ENCODE measurements at places on chromosomes 2 and 18.

- DNase-seq = no peak
These were observed 23.2 kb downstream of the KCNF1 start for GRCh38 chr2:10934979-10935350.

DNA sequence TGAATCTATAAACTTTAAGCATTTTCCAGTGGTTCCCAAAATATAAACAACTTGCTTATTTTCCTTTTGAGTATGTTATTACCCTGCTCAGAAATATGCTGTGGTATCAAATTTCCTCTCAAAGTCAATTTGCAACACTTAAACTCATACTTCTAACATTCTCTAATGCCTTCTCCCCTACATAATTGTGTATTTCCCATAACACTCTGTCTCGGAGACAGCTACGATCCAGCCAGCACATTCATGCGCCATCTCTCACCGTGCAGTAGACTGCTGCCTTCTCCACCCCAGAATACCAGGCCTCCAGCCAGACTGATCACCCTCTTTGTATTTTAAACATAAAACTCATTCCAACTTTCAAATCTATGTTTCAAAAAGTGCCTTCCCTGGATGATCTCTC lies 41.8 kb downstream of the TIMM21 start:
- DNase-seq = no peak

DNA sequence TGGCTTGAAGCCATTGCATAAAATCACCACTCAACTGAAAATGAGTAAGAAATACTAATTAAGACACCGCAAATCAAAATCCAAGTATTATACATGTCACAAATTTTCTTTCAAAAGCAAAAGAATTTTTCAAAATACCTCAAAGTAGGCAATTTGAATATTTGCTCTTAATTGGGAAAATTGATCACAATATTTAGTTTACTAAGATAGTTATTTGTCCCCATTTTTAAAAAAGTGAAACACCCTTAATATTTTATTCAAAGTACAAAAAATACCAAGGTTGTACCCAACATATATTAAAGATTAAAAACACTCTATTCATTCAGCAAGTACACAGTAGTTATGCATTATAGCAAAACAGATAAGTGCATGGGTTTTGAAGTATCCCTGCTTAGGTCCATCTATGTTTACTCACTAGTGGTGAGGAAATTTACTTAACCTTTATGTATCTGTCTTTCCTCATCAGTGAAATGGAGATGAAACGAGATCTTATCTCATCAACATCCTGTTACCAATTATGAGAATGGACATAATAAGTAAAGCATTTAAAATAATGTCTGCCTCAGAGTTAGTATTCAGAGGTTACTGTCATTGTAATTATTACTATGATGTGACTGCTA lies 35.1 kb downstream of the VPS54 start:
- DNase-seq = no peak

DNA sequence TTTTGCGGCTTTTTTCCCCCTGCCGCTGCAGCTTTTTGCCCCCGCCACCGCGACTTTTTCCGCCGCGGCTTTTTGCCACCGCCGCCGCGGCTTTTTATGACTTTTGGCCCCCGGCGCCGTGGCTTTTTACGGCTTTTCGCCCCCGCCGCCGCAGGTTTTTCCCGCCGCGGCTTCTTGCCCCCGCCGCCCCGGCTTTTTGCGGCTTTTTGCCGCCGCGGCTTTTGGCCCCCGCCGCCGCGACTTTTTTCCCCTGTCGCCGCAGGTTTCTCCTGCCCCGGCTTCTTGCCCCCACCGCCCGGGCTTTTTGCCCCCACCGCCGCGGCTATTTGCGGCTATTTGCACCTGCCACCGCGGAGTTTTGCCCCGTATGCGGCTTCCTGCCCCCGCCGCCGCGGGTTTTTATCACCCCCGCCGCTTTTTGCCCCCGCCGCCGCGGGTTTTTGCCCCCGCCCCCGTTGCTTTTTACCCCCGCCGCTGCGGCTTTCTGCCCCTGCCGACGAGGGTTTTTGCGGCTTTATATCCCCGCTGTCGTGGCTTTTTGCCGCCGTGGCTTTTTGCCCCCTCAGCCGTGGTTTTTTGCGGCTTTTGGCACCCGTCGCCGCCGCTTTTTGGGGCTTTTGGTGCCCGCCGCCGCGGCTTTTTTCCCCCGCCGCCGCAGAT lies 2750.9 kb downstream of the RPIA start:
- DNase-seq = peak; percentile 56

DNA sequence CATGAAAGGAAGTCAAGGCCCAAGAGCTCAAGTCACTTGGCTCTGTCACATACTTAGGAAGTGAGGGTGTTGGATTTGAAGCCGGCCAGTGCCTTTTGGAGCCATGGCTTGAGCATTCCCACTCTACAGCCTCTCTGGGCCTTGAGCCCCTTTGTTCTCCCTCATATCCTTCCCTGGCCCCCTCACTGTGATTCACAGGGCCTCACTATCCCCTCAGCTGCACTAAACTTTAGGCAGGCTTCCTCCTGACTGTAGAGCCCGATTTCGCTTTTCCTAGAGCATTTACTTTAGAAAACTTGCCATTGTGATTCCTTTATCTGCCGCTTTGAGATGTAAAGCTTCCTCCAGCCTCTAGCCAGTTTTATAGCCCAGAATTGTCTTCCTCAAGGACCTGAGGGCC lies 107.6 kb downstream of the FBXO15 start:
- no peak for DNase-seq

DNA sequence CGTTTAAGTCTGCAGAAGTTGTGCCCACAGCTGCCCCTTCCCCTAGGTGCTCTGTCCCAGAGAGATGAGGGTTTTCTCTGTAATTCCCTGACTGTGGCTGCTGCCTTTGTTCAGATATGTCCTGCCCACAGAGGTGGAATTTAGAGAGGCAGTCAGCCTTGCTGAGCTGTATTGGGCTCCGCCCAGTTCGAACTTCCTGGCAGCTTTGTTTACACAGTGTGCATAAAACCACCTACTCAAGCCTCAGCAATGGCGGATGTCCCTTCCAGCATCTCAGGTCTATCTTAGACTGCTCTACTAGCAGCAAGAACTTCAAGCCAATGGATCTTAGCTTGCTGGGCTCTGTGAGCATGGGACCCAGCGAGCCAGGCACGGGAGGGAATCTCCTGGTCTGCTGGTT lies 48.1 kb downstream of the LHCGR start:
- no peak for DNase-seq

DNA sequence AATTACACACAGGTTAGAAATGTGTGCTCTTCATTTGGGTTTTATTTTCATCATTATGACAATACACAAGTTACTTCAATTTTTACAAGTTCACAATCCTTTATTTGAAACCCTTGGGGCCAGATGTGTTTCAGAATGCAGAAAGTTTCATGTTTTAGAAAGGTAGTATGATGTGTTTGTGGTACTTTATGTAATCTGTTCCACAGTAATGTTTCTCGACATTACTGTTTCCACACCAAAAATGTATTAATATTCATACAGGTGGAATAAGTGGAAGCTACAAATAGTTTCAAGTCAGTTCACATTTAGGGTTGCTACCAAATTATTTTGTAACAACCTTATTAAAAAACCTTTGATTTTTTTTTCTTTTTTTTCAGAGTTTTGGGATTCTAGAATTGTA lies 10.4 kb downstream of the UBE2E3 start:
- DNase-seq = no peak

GRCh38 chr18:64270121-64270520 lies 121.2 kb upstream of the LINC00305 start:
- DNase-seq = no peak

- DNase-seq = no peak
These were observed 24.6 kb downstream of the ARL6IP6 start for GRCh38 chr2:152743002-152743401.

GRCh38 chr2:107989445-107989844 lies 3.1 kb downstream of the SLC5A7 start:
- no peak for DNase-seq

- DNase-seq = no peak
These were observed 123.4 kb downstream of the ZFP36L2 start for GRCh38 chr2:43103093-43103404.

DNA sequence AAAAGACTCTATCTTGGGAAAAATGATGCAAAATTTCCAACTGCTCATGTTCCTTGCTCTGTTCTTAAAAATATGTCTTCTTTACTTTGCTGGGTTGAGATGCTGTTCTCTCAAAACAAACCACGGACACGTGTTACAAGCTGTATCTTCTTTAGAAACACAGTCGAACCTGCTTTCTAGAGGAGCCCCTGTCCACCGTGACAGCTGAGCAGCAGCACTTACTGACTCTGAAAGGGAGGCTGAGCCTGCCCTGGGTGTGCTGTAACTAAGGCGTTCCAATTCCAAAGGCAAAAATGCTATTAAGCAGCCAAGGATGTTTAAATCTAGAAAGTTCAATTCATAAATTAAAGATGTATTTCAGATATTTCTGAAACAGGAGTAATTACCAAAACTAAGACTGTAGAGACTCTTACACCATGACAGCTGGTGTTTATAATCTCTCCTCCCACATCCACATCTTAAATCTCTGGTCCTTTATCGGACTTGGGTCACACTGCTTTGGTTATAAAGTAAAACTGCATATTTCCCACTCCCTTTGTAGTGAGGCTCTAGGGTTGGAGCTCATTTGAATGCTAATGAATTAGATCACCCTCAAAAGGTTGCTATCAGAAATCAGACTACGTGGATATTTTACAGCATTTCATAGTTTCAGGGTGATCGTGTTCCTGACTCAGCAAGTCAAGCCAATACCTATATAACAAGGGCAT lies 281.2 kb upstream of the LYPD1 start:
- no peak for DNase-seq

GRCh38 chr2:587087-587960 lies 89.9 kb downstream of the TMEM18 start:
- no peak for DNase-seq

DNA sequence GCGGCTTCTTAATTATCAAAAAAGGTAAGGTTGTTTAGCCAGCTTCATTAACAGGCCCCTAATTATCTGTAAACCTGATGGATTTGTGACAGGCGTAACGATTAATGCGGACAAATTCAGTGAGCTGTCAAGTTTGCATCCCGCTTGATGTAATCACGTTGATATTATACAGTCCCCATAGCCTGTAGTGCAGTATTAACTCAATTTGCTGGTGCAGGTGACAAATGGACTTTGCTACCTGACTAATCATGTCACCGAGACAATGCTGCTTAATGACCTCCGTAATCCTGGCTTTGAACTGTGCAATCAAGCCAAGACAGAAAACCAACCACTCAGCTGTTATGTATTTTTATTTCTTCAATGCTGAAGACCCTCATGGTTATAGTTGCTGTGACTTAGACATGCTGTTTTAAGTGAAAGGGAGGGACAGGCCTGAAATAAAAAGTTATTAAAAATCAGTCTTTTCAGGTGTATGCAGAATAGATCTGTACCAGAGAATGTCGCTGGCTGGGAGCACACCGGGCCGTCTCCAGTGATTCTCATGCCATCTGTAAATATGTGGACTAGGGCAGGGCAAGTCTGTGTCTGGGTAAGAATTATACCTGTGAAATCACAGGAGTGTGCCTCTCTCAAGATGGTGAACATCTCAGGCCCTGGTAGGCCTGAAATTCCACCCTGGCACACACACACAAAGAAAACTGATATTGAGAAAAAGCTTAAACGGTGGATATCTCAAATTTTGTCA lies 4.3 kb downstream of the TSHZ1 start:
- DNase-seq = no peak

DNA sequence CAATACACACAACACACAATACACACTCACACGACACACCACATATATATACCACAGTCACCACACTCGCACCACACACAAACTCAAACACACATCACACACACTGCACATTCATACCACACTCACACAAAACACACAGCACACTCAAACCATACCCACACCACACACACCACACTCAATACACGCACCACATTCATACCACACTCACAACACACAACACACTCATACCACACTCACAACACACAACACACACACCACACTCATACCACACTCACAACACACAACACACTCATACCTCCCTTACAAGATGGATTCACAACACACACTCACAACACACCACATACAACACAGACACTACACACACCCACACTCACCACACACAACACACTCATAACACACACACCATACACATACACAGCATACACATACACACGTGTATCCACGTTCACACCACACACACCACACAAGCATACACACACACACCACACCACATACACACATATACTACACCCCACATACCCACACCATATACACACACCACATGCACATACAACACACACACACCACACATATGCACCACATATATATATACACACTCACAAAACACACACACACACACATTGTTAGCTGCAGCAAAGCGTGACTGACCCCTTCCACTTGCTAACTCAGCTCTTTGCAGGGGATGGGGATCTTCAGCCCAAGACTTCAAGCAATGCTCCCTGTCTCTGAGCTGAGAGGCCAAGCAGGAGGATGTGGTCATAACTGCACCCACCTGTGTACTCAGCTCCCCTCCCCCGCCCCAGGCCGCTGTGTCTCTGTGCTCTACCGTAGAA lies 59.0 kb downstream of the SDC1 start:
- no peak for DNase-seq

- no peak for DNase-seq
These were observed 2.0 kb downstream of the TCF4 start for GRCh38 chr18:55585920-55586561.

- no peak for DNase-seq
These were observed 522.8 kb downstream of the MBD2 start for GRCh38 chr18:53701697-53702096.

GRCh38 chr2:179234658-179235240 lies 29.9 kb downstream of the SESTD1 start:
- DNase-seq = no peak

DNA sequence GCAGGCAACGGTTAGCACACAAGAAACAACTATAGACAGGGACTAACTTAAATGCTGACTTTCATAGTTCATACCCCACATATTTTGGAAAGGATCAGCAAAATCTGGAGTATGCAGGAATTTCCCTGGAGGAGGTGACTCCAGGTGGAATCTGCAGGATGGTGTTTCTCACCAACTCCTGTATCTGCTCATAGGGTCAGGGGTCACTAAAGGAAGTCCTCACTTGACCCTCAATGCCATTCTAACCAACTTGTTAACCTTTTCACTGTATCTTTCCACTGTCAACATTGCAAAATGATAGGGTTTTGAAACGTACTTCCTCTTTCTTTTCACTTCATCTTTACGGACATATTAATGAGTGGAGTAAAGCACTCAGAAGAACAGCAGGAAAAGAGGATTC lies 207.0 kb upstream of the CXCR4 start:
- DNase-seq = no peak

- no peak for DNase-seq
These were observed at the start of gene AKAIN1 for GRCh38 chr18:5197032-5197434. AKAIN1 (minus strand) TSS chr18:5197257; CDS start chr18:5197053, 204 bp downstream.

- DNase-seq = no peak
These were observed 223.7 kb upstream of the TRIB2 start for GRCh38 chr2:12493031-12493513.

- DNase-seq = no peak
These were observed 659 bp downstream of the ZNF142 start for GRCh38 chr2:218658671-218659257.

GRCh38 chr18:2891526-2892431 lies 45.0 kb downstream of the EMILIN2 start:
- no peak for DNase-seq

- no peak for DNase-seq
These were observed 34.2 kb upstream of the ACTR2 start for GRCh38 chr2:65193446-65193845.

Measured in vagina (tissue), 2 donors.